Activated CD4-positive, alpha-beta memory T cell treated with anti-CD3 and anti-CD28 coated beads, Interleukin-2, amount 10 ng/mL, durations not matched to agents 7 days and 5 days (primary cell): ENCODE measurements at places on chromosomes 6 and 20. TPM values are rescaled to one million over a fixed set of nuclear protein-coding genes. Genes with fewer than 3 reads are reported as not detected.

The ID4 gene
- not detected for total RNA-seq

The TGM3 gene
- total RNA-seq = not detected

The ILRUN gene
- 86.6 TPM for total RNA-seq

The ZFP57 gene
- not detected for total RNA-seq

The TPX2 gene
- 137 TPM for total RNA-seq

The MOXD1 gene
- total RNA-seq = not detected

The MUC21 gene
- not detected for total RNA-seq

The RSPO3 gene
- total RNA-seq = not detected

The TINAG gene
- total RNA-seq = not detected

The NNAT gene
- not detected for total RNA-seq

The PDE7B gene
- total RNA-seq = 0.95 TPM

The COL11A2 gene
- total RNA-seq = 0.53 TPM

The PLN gene
- total RNA-seq = not detected

The C20orf202 gene
- total RNA-seq = not detected

The LY6G5C gene
- 2.6 TPM for total RNA-seq

The CST2 gene
- not detected for total RNA-seq

The TTBK1 gene
- total RNA-seq = 0.30 TPM

The PRSS35 gene
- total RNA-seq = not detected

The PRDM1 gene
- 115 TPM for total RNA-seq

The RIPPLY2 gene
- total RNA-seq = not detected

The ABT1 gene
- 26.8 TPM for total RNA-seq

The SEMG1 gene
- total RNA-seq = not detected

The ZNF343 gene
- total RNA-seq = 8.8 TPM

The EFCAB8 gene
- 0.25 TPM for total RNA-seq

The TFAP2B gene
- not detected for total RNA-seq

The RPS10 gene
- total RNA-seq = 1,296 TPM

The CST5 gene
- total RNA-seq = not detected

The COL9A3 gene
- total RNA-seq = not detected

The ADAT2 gene
- total RNA-seq = 19.4 TPM

The SPTLC3 gene
- total RNA-seq = not detected

The EBF4 gene
- total RNA-seq = 2.7 TPM

The OPRM1 gene
- not detected for total RNA-seq

The CRIP3 gene
- total RNA-seq = not detected

The FNDC1 gene
- total RNA-seq = not detected

The CDSN gene
- total RNA-seq = not detected

The MYH7B gene
- 0.15 TPM for total RNA-seq

The TMEM170B gene
- total RNA-seq = 0.48 TPM

The SAMD5 gene
- total RNA-seq = not detected

The TRERF1 gene
- 18.2 TPM for total RNA-seq

The ZBTB46 gene
- total RNA-seq = 0.65 TPM

The CLPSL1 gene
- not detected for total RNA-seq

The VSX1 gene
- total RNA-seq = not detected

The MICB gene
- total RNA-seq = 62.9 TPM

The PHF1 gene
- total RNA-seq = 46.4 TPM

The SLC32A1 gene
- total RNA-seq = not detected
